Posterior cingulate gyrus (tissue), 11 donors: ENCODE measurements at places on chromosomes 2 and 18.
A peak's percentile ranks its signal among the peaks of the same experiment; 100 is the strongest.

- DNase-seq, result peak; percentile 82
These were observed at the start of gene SMAD2 for GRCh38 chr18:47930199-47930930. TSS of gene SMAD2 (minus strand) at chr18:47930659. CDS start at chr18:47896756, 33,903 bp downstream.

- DNase-seq, result no peak
These were observed 47.5 kb downstream of the TWIST2 start for GRCh38 chr2:238895361-238895882.

- DNase-seq, result no peak
These were observed 14.4 kb upstream of the REL start for GRCh38 chr2:60867007-60867406.

DNA sequence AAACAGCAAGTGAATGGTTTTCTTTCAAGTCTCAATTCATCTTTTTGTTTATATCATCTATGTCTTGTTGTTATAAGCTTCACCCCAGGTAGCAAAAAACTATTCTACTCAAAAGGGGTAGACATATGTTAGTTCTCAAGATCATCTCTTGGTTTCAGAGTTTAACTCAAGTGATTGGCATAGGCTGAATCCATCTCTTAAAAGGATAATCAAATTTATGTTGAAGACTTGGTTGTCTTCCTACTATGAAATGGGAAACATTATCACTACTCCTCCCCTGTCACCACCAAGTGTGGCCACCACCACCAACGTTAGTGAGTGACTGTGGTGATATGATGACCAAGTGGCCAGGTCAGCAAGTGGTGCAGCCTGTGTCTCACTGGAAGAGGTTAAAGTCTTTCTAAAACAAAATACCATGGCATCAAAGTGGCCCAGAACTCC, 1.5 kb downstream of the IL1B start:
- DNase-seq, result no peak

DNA sequence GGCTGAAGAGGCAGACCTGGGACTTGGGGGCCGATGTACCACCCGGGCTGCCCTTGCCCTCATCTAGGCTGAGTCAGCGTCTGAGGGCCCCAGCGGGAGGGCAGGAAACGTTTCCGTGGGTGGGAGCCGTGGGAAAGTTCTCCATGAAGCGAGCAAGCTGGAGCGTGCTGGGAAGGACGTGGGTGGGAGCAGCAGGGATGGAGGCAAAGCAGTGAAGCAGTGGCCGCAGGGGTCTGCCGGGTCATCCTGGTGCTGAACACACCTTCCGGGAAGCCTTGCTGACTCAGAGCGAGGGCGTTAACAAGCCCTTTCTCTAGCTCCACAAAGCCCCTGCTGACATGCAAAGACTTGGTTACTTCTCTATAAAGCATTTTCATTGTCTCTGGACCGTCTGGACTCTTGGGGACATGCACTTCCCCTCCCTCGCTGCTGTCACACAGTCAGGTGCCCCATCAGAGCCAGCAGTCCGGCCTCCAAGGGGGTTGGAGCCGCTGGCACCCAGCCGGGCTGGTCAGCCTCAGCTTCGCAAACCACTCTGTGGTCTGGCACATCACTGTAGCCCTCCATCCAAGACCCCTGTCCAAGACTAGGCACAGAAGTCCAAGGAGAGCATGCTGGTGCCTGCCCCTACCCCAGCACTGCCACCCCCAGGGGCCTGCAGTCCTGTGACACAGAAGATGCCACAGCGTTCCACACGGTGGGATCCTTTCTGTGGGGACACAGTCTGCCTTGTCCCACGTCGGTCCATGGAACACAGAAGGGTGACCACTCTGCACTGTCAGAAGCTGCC, 115.1 kb upstream of the GPC1 start:
- DNase-seq, result peak; percentile 83

- no peak for DNase-seq
These were observed 49.6 kb upstream of the RMDN2 start for GRCh38 chr2:37875403-37875906.

DNA sequence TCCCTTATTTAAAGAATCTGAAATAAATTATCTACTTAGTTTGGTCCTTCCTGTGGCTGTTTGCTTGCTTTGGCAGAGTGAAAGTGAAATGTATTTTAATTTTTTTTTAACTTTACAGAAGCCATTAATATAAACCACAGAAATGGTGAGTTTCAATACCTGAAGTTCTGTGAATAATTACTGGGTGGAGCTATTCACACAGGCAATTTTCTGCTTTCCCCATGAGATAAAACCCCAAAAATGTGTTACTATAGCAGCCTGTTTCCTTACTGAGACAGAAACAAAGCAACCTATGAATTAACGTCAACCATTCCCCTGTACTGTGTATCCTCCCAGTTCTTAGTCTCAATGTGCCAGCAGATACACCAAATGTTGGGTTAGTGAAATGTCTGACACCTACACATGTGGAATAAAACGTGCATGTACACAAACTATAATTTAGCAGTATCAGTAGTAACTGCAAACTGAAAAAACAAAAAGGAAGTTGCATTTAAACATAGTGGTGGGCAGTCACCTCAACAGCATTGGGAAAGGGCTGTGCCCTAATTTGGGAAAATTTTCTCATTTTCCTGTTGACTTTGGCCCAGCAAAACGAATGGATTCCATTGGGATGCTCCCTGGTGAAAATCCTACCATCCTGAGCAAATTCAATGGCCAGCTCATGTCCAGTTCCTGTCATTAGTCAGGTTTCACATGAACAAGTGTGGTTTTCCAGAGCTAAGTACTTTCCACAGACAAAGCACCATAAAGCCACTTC, 73.1 kb upstream of the RMDN2 start:
- no peak for DNase-seq

DNA sequence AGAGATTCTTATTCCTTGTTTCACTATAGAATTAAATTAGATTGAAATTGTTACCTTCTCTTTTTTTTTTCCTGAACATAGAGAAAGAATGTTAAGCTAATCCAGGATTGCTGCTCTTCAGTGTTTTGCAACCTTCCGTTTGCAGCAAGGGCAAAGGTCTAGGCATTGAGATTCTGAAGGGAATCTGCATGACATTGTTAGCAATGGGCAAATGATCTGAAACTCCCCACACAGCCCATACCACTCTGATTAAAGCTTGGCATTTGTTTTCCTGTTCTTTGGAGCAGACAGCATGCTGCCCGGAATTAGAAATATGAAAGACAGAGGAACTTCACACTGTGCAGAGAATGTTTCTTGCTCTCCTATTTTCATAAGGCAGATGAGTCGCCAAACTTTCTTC, 551.8 kb downstream of the SOCS6 start:
- DNase-seq, result no peak

DNA sequence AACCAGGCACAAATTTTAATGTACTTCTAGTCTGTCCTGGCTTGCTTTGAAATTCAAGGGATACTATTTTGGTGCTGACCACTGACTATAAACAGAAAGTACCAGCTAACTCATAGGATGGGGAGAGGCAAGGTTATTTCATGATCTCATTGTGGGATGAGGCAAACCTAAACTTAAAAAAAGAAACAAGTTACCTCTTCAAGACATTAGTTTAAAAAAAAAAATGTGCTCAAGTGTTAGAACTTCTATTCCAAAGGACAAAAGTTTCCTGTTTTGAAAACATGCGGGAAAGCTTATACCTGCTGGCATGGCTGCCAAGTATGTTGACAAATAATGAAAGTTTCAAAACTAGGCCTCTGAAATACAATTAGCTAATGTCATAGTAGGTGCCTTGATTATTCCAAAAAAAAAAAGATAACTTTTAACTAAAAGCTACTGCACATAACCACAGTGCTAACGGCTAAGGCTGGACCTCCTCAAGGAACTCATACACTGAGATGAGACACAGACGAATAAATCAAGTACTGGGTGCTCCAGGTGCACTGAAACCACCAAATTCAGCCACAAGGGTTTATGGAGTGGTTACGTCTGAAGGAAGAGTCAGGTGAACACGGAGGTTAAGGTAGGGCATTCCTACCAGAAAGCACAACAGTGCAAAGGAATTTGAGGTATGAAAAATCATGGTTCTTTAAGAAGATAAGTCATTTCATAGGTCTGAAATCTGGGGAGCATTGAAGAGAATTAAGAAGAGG, 38.1 kb downstream of the TMEM131 start:
- no peak for DNase-seq

GRCh38 chr18:49139766-49140165, 189.0 kb upstream of the SMAD7 start:
- DNase-seq, result no peak

DNA sequence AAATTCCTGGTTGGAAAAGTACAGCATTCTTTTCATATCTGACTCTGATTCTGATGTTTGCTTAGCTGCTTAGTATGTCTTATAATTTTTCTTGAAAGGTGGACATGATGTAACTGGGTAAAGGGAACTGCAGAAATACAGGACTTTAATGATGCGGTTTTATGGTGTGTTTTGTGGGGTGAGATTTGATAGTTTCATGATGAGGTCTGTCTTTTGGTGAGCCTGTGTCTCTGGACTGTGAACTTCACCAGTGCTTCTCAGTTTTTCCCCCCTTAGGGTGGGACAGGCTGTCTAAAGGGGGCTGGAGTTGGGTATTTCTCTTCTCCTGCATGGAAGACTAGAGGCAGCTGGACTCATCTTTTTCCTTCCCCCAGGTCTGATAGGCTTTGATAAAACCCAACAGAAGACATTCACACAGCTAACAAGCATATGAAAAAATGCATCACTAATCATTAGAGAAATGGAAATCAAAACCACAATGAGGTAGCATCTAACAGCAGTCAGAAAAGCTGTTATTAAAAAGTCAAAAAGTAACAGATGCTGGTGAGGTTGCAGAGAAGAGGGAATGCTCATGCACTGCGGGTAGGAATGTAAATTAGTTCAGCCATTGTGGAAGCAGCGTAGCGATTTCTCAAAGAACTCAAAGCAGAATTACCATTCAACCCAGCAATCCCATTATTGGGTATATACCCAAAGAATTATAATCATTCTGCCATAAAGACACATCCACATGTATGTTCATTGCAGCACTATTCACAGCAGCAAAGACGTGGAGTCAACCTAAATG, 77.6 kb downstream of the EPC2 start:
- DNase-seq, result no peak

DNA sequence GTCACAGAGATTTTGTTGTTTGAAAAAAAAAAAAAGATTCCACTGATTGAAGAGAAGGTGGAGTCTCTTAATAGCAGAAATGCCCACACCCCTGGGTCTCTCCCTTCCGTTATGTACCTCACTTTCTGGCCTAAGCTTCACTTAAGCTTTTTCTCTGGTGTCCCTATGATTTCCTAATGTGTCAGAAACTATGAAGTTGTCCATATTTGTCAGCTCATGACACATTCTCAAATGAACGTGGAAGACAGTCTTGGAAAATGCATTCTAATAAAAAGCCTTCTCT, 5.4 kb upstream of the MALL start:
- DNase-seq, result no peak
